CD4-positive, alpha-beta T cell treated with Interleukin-15 for 4 hours (primary cell): ENCODE measurements at places on chromosomes 5 and 9.

- no peak for DNase-seq
Observed at GRCh38 chr5:172659909-172660628, 19.0 kb downstream of the NEURL1B start.

GRCh38 chr9:117917873-117918272, 213.7 kb downstream of the TLR4 start:
- DNase-seq: no peak

DNA sequence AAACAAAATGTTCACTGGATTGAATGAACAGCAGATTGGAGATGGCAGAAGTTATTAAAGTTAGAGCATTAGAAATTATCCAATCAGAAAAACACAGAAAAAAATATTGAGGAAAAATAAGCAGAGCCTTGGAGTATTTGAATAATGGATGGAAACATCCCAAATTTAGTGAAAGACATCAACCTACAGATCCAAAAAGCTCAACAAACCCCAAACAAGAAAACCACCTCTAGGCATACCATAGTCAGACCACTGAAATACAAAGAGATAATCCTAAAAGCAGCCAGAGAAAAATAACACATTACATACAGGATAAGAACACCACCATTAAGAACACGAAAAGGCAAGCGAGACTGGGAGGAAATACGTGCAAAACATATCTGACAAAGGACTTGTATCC, 5.2 kb downstream of the INIP start:
- no peak for DNase-seq

GRCh38 chr5:17396247-17396646, 101.8 kb upstream of the TAF11L2 start:
- no peak for DNase-seq

- no peak for DNase-seq
Observed at GRCh38 chr5:189976-190365, 1.3 kb upstream of the LRRC14B start.

GRCh38 chr9:26856413-26857032, 36.1 kb downstream of the CAAP1 start:
- peak; percentile 3 for DNase-seq

GRCh38 chr9:31078175-31078574, 1306.3 kb upstream of the ACO1 start:
- DNase-seq: no peak

- no peak for DNase-seq
Observed at GRCh38 chr9:16171911-16172310, 619.1 kb downstream of the CCDC171 start.

DNA sequence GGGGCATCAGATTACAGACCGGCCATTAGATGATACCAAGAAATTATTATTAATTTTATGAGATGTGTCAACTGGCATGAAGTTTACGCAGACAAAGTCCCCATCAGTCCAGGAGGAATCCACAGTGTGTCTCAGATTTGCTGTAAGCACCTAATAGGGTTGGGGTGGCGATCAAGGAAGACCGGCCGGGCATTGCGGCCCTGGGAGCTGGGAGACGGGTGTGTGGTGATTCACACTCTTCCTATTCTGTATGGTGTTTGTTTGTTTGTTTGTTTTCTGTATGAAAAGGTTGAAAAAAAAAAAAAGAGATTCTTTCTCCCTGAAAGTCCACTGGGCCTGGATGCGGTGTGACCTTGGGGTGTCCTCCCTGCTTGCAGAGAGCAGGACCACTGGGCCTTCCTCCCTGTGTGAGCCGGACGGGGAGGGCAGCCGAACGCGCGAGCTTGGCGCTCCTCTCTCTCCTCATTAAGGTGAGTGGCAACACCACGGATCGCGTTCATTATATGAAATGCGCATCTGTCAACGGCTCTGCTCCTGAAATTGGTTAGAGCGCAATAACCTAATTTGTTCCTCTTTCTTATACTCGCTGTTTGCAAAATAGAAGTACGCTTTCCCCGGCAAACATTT, 15.1 kb downstream of the RASGEF1C start:
- no peak for DNase-seq

GRCh38 chr9:136081826-136082495, 13.1 kb downstream of the NACC2 start:
- DNase-seq: no peak

DNA sequence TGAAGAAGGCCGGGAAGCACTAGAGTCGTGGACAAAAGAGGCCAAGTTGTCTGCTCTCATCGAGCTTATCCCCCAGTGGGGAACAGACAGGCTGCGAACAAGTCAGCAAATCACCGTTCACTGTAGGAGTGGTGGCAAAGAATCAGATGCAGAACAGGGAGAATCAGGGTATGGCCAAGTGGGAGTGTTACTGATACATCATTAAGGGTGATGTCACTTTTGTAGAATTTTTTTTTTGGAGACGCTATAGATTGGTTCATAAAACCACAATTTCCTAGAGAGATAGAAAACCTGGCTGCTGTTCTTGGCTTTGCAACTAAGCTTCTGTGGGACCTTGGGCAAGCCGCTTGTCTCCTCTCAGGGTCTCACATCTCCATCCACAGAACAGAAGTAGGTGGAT, 21.3 kb downstream of the SPRY4 start:
- DNase-seq: no peak

DNA sequence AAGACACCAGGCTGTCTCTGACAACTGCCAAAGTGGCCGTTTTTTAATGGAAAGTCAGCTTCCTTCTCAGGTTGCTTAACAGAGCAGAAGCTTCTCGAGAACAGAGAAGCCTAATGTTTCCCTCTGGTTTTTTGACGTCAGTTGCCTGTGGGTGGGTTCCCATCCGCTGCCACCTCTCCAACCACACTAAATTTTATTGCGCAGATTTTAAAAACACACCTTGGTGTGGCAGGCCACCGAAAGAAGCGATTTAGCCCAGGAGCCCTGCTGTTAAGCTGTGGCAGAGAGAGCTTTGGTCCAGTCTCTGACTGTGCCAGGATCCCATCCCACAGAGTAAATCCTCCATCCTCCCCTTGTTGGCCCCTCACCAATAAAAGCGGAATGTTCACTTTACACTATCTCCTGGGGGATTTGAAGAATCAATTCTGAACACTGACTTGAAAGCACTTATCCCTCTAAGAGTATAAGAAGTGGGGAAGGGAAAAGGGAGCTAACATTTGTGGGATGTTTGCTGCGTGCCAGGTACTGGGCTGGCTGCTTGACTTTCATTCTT, 181.6 kb downstream of the AOPEP start:
- no peak for DNase-seq

- no peak for DNase-seq
Observed at GRCh38 chr5:35016174-35017051, 31.3 kb downstream of the AGXT2 start.

DNA sequence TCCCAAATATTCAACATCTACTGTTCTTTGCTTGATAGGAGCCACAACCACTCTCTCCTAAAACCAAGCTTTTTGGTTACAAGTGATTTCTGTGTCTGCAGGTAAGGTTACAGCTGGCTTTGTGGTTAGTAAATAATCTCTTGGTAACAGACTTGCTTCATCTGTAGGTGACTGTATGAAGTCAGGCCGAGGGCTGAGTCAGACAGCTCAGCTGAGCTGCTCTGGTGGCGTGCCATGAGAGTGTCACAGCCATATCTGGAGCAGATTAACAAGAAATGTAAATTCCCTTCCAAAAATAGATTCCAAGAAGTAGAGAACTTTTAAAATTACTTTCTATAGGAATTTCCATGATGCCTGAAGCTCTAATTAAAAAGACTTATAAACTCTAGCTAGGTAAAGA, 23.7 kb upstream of the TAS2R1 start:
- no peak for DNase-seq

DNA sequence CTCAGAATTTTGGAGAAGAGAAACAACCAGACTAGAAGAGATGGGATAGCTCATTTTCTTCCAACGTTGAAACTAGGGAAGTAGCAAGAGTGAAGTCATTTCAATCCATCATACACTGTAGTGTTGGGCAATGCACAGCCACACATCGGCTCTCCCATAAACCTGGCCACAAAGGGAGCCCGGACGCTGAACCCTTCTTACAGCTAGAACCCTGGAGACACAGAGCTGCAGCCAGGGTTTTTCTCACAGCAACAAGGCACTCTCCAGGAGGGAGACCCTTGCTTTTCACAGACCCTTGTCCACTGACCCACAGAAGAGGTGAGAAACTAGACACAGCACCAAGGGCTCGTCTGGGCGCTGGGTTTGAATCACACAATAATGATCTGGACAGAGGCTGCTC, 101.4 kb upstream of the FSTL4 start:
- no peak for DNase-seq

- no peak for DNase-seq
Observed at GRCh38 chr9:138077898-138078540, 200.4 kb downstream of the CACNA1B start.

- no peak for DNase-seq
Observed at GRCh38 chr9:84493284-84493947, 152.9 kb upstream of the SLC28A3 start.

DNA sequence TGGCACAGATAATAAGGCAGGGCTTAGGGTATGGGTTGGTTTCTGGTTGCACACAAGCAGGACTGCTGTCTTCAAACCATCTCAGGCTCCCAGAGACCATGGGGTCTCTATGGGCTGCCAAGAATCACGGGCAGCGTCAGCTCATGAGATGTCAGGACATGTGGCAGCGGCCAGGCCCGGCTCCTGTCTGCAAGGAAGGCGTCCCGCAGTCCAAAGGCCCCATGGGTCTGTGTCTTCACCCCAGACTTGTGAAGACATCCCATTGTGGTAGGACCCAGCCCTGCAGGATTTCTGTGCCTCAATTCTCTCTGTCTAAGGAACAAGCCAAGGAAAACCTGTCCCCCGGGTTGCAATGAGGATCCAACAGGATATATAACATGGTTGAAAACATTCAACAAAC, 32.6 kb downstream of the IPPK start:
- DNase-seq: no peak

- DNase-seq: no peak
Observed at GRCh38 chr9:68732405-68733020, 27.5 kb downstream of the PIP5K1B start.

DNA sequence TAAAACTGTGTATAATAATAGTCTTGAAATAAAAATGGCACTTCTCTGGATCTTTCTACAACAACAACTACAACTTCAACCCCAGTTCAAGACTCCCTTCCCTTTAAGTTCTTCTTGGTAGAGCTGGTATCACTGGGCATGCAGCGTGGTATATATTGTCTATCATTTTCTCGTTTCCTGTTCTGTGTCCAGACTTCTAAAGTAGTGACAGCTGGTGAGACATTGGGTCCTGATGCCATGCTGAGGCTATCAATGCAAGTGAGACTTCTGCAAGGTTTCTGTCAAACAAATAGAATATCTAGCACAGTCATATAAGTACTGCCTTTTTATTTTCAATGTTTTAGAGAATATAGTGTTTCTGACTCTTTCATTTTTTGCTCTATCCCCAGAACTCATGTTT, 123.0 kb upstream of the GRIN3A start:
- no peak for DNase-seq

GRCh38 chr5:154194345-154195329, 4.1 kb downstream of the GALNT10 start:
- DNase-seq: no peak

DNA sequence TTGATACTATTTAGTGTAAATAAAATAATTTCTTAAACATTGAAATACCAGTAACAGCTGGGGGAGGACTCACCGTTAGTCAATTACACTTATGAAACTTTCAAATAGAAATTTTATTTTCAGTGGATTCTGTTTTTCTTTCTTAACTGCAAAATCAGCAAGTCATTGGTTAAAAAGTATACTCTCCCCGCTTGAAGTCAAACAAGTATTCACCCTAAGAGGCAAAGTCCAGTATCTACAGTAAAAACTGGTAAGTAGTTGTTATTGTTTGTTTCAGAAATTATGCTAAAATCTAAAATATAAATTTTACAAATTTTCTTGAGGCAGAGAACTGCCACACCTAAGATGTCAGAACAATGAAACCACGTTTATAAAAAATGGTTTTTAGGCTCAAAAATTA, 22.4 kb downstream of the NREP start:
- DNase-seq: no peak

GRCh38 chr5:68793074-68793473, 300.7 kb upstream of the SLC30A5 start:
- DNase-seq: no peak

DNA sequence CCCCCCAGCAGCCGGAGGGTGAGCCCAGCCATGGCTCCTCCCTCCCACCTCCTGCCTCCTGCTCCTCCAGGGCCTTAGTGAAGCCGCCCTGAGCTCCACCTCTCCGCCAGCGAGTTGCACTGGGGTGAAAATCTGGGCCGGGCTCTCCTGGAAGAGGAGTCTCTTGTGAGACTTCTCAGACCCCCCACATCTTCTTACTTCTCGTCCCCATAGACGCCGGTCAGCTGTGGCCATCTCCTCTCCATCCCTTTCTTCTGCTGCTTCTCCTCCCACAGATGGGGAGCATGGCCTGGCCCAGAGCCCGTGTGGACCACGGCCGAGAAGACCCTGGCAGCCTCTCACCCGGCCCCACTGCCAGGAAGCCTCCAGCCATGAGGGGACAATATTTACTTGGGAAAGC, 17.3 kb downstream of the OLFM1 start:
- DNase-seq: no peak

DNA sequence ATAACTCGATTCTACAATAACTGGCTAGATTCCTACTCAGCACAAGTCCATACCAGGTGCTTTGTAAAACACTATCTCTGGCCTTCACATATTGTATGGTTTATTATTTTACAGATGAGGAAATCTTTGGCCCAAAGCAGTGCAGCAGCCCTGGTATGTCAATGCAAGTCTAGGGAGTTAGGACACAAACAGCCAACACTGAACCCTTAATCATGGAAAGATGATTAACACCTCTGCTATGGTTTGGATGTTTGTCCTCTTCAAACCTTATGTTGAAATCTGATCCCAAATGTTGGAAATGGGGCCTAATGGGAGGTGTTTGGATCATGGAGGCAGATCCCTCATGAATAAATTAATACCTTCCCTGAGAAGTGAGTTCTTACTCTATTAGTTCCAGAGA, 76.6 kb downstream of the MAPKAP1 start:
- DNase-seq: no peak

- no peak for DNase-seq
Observed at GRCh38 chr9:89036383-89036782, 45.1 kb downstream of the S1PR3 start.

DNA sequence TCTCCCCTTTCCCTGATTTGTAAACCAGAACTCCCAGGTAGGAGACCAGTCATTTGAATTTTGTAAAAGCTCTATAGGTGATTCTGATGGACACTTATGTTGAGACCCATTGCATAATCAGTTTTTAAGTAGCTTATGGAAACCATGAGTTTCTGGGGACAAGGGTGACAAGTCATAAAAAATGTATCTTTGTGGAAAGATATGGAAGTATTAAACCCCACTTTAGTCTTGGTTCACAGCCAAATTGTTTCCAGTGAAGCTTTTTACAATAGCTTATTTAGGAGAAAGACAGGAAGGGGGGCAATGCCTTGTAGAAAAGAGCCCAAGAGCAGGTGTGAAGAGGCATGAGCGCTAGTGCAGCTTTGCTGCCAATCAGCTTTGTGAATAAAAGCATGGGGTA, 453 bp upstream of the CCL28 start:
- no peak for DNase-seq

- no peak for DNase-seq
Observed at GRCh38 chr5:170113522-170113900, 7.8 kb downstream of the FOXI1 start.

DNA sequence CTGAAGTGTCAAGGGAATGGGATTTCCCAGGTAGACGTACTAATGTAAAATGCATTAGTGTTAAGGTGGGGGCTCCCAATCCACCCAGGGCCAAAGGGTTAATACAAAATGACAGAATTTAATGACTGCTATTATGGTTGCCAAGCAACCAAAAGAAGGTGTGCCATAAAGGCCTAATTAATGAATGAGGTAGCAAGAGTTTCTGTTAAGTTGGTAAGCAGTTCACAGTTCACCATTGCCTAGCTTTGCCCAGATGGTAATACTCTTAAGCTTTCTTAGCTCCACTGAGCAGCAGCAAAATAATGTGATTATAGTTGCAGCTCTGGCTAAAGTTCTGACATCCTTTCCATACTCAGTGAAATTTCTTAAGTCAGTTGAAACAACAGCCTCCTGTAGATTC, 211.7 kb downstream of the DENND1A start:
- DNase-seq: no peak
